ENCODE measurements at places on chromosomes 6 and 20.

DNA sequence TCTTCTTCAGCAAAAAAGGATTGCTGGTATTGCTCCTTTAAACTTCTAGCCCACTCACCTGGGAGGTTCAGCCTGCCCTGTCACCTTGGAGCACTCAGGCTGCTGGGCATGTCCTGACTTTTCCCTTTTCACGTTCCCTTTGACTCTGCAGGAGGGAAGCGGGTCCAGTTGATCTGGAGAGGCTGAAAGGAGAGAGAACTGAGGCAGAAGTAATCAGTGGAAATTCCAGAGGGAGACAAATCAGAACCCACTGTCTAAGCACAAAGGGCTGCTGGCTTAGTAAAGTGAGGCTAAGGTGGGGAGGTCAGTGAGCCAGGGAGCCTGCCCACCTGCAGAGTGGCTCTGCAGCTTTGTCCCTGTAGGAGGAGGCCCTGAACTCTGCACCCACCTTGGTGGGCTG lies 9.7 kb upstream of the SYNDIG1 start:
- no peak for DNase-seq

- DNase-seq = no peak
Measured at GRCh38 chr6:138266095-138266494, 47.8 kb upstream of the PBOV1 start.

- DNase-seq = no peak
Measured at GRCh38 chr6:75842732-75843131, 93.7 kb downstream of the MYO6 start.

- DNase-seq = no peak
Measured at GRCh38 chr20:57568088-57568896, 7.4 kb downstream of the PCK1 start.

DNA sequence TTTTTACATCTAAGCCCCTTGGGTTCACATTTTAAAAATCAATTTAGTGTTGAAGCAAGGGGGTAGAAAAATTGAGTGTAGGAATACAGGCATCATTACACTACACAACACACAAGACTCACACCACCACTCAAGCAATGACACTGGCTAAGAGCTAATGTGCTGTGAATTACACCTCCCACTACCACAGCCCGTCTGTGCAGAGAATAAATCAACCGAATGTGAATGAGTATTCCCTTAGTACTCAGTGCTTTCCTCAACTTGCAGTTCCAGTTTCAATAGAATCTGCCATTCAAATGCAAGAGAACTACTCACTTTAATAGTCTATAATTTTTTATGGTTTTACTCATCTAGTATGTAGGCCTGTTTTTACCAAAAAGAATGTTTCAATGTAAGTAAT lies 114.4 kb downstream of the PDSS2 start:
- DNase-seq = no peak

DNA sequence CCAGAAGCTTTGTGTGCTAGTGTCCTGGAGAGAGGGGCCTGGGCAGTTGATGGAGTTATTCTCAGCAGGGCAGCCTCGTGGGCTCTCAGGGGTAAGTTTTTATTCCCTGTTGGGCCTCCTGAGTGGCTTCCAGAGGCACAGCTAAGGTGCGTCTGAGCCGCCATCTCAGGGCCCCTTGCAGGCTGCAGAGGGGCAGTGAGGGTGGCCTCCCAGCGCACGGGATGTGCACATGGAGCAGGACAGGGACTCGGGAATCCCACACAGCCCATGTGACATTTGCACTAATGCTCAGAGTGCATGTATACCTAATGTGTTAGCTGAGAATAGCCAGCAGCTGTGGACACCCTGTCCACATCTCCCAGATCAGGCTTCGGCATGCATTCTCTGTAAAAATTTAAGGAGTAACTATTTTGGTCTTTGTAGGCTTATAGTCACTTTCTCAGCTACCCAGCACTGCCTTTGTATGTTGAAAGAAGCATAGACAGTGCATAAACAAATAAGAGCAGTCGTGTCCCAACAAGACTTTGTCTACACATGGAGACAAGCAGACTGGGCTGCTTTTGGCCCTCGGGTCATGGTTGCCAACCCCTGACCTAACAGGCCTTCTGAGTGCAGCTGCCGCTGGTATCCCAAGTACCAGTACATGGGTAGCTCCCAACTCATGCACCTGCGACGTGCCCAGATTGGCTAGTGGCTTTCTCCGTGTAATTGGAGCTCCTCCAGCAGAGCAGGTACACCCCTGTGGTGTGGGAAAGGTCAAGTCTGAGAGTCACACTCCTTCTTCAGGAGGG lies 18.6 kb upstream of the CST9L start:
- no peak for DNase-seq

- DNase-seq = no peak
Measured at GRCh38 chr6:170021579-170021978, 269.3 kb downstream of the DLL1 start.

DNA sequence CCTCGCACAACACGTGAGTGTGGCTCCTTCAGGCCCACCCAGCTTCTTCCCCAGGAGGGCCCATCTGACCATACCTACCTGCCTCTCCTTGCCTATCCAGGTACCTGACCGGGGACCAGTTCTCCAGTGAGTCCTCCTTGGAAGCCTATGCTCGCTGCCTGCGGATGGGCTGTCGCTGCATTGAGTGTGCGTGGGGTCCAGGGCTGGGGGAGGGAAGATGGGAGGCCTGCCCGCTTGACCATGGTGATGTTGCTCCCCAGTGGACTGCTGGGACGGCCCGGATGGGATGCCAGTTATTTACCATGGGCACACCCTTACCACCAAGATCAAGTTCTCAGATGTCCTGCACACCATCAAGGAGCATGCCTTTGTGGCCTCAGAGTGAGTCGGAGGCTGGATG lies 26.5 kb downstream of the PLCG1 start:
- DNase-seq = no peak

GRCh38 chr6:3301506-3301905 lies 42.8 kb downstream of the PSMG4 start:
- no peak for DNase-seq

DNA sequence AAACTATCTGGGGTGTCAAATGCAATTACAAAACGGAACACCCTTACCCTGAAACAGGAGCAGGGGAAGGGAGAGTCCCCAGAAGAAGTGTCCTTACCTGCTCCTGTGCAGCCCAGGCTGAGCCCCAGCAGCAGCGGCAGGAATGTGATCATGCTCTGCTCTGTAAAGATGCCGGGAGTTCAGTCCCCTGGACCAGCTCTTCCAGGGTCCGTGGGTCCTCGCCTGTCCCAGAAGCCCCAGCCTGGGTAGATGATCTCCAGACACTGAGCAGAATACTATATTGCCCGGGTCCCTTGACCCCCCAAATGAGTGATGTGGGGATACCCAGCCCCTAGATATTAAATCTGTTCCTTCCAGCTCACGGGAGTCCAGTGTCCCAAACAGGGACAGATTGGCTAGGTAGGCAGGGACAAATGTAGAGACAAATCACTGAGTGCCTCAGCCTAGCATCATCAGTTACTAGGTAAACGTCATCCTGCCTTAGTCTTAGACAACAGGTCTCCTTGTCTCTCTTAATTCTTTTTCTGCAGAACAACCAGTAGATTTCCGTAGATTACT lies at the start of gene HLA-DMB:
Gene HLA-DMB (minus strand): TSS at position 373 of the 558 bp plus-strand sequence. CDS start 221 bp downstream, at position 152.
- peak; percentile 68 for DNase-seq

- peak; percentile 46 for DNase-seq
Measured at GRCh38 chr6:125020385-125020784, 58.1 kb downstream of the RNF217 start.

DNA sequence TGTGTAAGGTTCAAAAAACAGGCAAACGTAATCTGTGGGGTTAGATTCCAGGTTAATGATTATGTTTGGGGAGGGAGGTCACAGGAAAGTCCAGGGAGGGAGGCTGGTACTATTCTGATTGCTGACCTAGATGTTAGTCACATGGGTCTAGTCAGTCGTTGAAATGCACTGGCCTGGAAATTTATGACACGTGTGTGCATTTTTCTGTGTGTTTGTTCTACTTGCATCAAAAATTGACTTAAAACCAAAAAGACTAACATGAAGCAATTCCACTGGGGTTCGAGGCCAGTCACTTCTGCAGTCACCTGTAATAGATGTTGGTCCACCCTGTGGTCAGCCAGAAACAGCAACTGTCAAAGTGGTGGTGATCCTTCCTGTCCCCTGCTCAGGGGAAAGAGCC lies 104.2 kb upstream of the MLN start:
- no peak for DNase-seq

GRCh38 chr6:162960679-162961457 lies 233.1 kb downstream of the PACRG start:
- no peak for DNase-seq

DNA sequence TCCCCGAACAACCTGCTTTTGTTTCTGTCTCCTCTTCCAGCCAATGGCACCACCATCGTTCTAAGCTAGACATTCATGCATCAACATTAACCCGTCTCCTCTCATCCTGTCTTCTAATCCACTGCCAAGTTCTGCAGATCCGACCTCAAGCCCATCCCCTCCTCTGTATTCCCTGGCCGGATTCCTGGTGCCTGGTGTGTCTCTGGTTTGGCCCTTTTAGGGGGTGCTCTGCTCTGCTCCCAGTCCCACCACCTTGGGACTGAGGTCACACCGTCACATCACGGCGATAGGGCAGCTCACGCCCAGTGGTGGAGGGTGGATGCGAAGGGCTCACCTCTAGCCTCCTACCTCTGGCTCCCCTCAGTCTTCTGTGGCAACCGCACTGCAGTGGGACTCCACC lies 102.5 kb upstream of the AGPAT4 start:
- DNase-seq = no peak

GRCh38 chr6:166851911-166852310 lies 104.4 kb downstream of the RNASET2 start:
- no peak for DNase-seq

GRCh38 chr6:149233056-149233715 lies 84.3 kb upstream of the TAB2 start:
- no peak for DNase-seq

- no peak for DNase-seq
Measured at GRCh38 chr6:47715782-47716181, 17.4 kb downstream of the ADGRF4 start.

- no peak for DNase-seq
Measured at GRCh38 chr20:4065391-4065844, 50.1 kb upstream of the RNF24 start.

GRCh38 chr6:89321131-89321970 lies 6.3 kb upstream of the GABRR2 start:
- no peak for DNase-seq

- DNase-seq = no peak
Measured at GRCh38 chr6:159196430-159196975, 27.3 kb downstream of the FNDC1 start.

DNA sequence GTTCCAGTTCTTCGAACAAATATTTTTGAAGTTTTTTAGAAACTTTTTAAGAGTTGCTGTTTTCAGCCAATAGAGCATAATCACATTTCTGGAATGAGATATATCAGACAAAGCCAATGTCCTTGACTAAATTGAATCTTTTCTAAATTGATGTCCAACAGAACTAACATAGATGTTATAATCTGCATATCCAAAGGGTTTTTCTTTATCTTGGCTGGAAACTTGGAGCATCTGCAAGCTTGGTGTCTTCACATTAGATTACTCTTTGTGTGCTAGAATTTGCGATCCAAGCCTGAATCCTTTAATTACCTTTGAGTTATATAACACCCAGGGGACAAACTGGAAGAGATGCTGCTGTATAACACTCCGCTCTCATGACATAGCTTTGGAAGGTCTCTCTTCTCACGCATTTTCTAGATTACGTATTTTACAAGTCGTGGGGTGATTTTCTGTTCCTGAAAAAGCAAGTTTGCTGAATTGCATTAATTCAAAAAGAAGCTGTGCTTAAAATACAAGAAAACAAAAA lies 64.4 kb upstream of the FUCA2 start:
- DNase-seq = no peak
